ENCODE measurements at places on chromosomes 1 and 21.

DNA sequence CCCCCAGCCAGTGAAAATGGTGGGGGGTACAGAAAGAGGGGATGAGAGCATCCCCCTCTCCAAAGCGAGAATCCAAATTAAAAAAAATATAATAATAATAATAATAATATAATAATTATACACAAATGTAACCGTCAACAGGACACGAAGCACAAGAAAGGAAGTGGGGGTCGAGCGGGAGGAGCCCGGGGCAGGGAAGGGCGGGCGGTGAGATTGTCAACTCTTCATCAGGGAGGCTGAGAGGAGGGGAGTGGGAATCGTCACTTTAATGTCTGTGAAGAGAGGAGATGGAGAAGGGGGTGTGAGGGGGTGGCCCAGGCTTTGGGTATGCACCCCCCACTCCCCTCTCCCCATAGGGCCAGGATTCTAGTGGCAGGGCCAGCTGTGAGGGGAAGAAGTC is 33.2 kb downstream of the MEF2D start:
- DNase-seq: no peak

DNA sequence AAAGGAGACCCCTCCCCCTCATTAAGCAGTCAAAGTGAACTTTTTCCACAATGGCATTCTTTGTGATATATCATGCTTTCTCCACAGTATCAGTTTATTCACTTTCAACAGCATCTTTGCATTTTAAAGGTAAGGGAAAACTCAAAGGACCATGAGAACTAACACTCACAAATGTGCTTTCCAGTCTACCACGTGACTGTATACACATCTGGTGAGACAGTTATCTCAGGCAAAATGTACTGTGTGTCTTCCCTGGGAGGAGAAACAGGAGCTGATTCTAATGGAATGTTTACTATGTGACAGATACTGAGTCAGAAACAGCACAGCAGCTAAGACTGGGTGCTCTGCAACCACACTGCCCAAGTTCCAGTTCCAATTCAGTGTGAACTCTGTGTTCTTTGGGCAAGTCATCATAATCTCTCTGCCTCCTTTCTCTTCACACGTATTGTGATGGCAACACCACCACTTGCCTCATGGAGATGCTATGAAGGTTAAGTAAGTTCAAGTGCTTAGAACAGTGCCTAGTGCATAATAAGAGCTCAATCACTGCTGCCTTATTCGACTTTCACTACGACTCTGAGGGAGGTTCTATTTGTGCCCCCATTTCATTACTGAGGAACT is 79.0 kb downstream of the SLC45A1 start:
- no peak for DNase-seq

- no peak for DNase-seq
Measured at GRCh38 chr1:178048426-178048825, 45.5 kb upstream of the RASAL2 start.

- DNase-seq: no peak
Measured at GRCh38 chr1:236416165-236416564, 22.1 kb downstream of the EDARADD start.

GRCh38 chr1:234149217-234149616 is 224.0 kb upstream of the COA6 start:
- no peak for DNase-seq

- no peak for DNase-seq
Measured at GRCh38 chr1:67855961-67856360, 22.7 kb upstream of the GNG12 start.

GRCh38 chr1:163191301-163191700 is 11.4 kb downstream of the RGS5 start:
- DNase-seq: no peak

DNA sequence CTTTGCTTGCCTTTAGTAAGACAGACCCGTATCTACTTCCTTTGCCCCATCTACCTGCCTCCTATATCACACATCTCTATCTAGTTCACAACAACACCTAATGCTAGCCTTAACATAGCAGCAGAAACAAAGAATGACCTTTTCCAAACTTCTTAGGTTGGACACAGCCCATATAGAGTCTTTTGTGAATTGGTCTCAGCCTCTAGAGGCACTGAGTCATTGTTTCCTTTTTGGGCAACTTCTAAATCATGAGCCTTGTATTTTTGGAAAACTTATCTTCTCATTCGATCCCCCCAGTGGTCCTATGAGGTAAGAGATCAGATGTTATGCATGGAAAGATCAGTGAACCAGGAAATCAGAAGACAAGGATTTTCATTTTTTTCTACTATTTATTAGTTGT is 679.4 kb upstream of the USP24 start:
- DNase-seq: no peak

DNA sequence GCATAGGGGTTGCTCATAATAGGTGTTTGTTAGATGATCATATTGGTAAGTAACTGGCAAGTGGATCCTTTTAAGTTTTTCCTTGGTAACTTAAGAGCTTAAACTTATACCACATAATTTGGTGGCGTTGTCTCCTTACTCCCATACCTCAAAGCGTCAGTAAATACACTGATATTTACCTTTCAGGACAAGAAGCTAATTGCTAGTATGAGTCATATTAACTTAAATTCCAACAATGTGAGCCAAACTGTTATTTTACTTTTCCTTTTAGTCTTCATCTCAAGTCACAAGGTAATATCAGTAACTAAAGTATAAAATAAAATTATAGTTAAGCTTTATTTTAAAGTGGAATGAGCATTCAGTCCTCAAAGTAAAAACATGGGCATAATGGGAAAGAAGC is 9.0 kb upstream of the SH3GLB1 start:
- DNase-seq: no peak

Measured in stimulated activated CD8-positive, alpha-beta memory T cell treated with anti-CD3 and anti-CD28 coated beads, Interleukin-2, amount 100 ng/mL, for 1 hour (primary cell).